CD4-positive, alpha-beta T cell (primary cell): ENCODE measurements at places on chromosomes 1 and 21. TPM values are rescaled to one million over a fixed set of nuclear protein-coding genes. Genes with fewer than 3 reads are reported as not detected.

DNA sequence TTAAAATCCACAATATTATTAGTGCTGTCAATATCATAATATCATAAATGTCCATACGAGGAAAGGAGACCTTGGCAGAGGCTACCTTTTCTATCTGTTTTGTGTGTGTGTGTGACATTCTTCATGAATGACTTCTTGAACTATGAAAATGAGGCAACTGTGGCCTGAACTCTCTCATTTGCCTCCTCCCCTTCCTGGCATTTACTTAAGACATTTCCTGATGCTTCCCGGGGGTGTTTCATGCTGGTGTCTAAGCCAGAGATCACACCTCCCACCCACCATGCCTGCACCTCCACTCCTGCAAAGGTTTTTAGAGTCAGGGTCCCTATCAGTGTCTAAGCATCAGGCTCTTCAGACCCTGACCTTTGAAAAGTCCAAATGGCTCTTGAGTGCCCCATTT lies 420.9 kb downstream of the KIF26B start:
- no peak for DNase-seq

DNA sequence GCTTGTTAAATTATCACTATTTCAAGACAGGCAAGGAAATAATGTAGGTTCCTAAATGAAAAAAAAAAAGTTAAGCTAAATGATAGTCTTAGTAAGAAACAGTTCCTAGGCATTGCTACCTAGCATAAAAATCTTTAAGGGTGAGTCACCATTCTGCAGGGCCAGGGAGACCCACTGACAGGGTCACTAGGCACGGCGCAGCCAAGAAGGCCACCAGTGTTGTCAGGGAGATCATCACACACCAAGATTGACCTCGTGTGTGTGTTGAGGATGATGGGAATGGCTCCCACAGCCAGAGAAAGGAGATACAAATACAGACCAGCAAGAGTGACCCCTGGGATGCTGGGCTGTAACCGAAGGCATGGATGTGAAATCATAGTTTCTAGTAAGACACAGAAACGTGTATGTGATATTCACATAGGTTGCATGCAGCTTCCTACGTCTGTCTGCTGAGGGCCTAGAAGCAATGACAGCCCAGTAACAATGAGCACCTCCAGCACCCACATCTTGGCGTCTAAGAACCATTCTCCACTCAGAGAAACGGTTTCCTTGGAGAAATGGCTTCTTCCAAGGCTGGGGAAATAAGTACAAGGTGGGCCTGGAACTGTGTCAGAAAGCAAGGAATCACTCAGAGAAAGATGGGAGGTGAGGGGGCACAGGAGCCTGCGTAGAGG lies 29.1 kb downstream of the RIPK4 start:
- no peak for DNase-seq

DNA sequence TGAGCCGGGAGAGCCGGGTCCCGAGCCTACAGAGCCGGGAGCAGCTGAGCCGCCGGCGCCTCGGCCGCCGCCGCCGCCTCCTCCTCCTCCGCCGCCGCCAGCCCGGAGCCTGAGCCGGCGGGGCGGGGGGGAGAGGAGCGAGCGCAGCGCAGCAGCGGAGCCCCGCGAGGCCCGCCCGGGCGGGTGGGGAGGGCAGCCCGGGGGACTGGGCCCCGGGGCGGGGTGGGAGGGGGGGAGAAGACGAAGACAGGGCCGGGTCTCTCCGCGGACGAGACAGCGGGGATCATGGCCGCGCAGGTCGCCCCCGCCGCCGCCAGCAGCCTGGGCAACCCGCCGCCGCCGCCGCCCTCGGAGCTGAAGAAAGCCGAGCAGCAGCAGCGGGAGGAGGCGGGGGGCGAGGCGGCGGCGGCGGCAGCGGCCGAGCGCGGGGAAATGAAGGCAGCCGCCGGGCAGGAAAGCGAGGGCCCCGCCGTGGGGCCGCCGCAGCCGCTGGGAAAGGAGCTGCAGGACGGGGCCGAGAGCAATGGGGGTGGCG lies 371 bp downstream of the ARID1A start:
- no peak for DNase-seq

DNA sequence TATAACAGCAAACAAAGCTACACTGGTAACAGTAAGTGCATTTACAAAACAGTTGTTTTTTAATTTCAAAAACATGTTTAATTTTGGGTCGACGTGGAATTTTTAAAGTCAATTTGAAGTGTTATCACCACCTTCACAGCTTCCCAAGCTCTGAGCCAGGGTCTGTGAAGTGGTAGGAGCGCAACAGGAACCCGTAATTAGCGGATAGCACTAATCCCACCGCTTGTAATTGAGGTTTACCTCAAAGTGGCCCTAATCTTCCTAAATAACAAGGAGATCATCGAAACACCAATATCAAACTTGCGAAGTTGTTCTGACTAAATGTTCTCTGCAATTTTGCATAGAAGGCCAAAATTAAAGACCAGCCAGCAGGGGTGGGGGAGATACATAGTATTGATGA lies 18.8 kb downstream of the LBR start:
- no peak for DNase-seq

- DNase-seq, result peak; percentile 40
These were observed 13.6 kb downstream of the INSRR start for GRCh38 chr1:156845055-156845952.

- DNase-seq, result no peak
These were observed 32.5 kb upstream of the SLC19A1 start for GRCh38 chr21:45574691-45575090.

TNFRSF1B gene
- 61.9 TPM for total RNA-seq

NUF2 gene
- total RNA-seq, result 1.8 TPM

LRRC53 gene
- total RNA-seq, result not detected

BCL2L15 gene
- total RNA-seq, result 1.5 TPM
